ENCODE measurements at places on chromosomes 5 and 9.

GRCh38 chr9:129416821-129417539 is 203.9 kb downstream of the C9orf50 start:
- DNase-seq: no peak

GRCh38 chr5:151081431-151082281 is 822 bp upstream of the TNIP1 start:
- no peak for DNase-seq

DNA sequence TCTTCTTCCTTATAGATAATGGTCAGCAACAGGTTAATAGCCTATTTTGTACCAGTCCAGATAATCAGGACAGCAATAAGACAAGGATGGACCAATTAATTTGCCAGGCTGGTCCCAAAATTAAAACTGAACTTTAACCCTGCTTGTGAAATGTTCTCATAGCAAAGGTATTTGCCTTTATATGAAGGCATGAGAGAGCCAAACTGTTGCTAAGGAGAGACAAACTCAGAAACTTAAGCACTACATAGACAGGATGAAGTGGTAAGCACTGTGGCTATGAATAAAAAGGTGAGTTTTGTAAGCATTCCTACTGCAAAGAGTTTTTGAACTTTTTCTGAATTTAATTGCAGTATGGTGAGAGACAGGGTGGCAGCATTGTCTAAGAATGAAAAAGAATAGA is 174.7 kb upstream of the PPP1R2B start:
- no peak for DNase-seq

- DNase-seq: no peak
These were observed 102.7 kb downstream of the EFNA5 start for GRCh38 chr5:107567901-107568671.

GRCh38 chr5:150052226-150052955 is 34.0 kb downstream of the CSF1R start:
- DNase-seq: no peak

- DNase-seq: no peak
These were observed 383.4 kb downstream of the TMEM38B start for GRCh38 chr9:106077731-106078130.

DNA sequence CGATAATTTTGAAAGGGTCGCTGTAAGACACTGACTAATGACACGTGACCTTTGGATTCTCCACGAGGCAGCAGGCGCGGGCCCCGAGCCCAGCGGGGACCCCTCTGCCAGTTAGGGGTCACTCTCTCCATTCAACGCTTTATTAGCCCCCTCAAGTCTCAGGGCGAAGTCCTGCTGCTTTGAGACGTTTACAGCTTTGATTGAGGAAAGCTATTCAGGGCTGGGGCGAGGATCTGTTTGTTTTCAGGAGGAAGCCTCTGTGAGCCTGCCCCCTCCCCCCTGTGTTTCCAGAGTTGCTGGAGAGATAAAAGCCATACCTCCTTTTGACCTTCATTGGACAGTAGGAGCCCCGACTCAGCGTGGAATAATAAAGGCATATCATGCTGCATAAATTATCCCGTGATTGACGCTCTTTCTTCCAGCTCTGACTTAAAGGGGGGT is 31.4 kb upstream of the MSX2 start:
- DNase-seq: no peak

DNA sequence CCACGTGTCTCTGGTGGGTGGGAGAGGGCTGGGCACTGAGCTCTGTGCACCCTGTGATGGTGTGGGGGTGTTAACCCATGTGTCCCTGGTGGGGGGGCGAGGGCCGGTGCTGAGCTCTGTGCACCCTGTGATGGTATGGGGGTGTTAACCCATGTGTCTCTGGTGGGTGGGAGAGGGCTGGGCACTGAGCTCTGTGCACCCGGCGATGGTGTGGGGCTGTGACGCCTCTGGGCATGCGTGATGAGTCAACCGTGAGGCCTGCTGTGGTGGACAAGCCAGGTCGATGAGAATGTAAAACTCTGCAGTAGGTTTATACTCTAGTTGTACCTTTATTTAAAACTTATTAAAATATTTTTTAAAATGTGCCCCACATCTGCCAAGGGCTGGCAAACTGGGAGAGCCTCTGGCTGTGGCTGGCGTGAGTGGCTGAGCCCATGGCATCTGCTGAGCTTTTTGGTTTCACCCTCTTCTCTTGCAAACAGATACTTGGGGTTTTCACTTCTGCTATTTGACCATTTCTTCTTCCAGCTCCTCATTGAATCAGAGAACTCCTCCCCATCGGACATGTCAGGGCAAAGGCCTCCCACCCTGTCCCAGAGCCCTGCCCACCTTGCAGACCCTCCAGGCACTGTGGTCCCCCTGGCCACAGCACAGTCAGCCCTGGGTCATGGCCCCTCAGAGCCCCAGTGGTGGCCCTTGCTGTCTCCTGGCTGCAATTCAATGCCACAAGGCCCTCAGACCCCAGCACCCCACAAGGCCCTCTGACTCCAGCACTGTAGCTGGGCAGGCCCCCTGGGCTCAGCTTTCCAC is 18.5 kb upstream of the EXOC3 start:
- no peak for DNase-seq

DNA sequence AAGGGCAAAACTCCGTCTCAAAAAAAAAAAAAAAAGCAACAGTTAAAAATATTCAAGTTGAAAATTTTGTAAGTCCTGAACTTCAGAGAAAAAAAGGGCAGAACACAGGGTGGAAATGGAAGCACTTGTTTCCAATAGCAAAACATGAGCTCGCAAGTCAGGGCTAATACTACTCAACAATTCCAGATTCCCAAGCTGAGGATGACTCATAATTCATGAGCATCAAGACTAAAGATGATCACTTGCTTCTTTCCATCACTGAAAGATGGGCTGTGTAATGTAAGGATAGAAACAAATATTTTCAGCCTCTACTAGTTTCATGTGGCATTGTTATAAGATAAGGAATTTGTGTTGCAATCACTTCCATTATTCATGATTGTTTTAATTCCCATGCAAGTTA is 33.5 kb upstream of the FST start:
- no peak for DNase-seq

DNA sequence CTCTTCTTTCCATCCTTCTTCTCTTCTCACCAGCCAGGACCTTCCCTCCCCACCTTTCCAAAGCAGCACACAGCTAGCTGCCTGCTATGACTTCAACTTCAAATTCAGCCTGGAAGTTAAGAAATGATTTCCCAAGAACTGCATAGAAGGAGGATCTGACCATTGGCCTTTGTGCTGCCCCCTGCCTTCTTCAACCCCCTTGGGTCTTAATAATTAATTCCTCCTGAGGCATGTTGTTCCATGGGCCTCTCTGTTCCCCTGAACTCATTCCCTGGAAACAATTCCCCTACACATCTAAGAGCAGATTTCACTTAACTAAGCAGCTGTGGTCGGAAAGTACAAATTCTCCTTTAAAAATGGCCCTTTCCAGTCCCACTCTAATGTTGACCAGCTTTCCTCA is 62.4 kb downstream of the ADAMTS12 start:
- DNase-seq: no peak

- no peak for DNase-seq
These were observed 77.8 kb downstream of the CDH10 start for GRCh38 chr5:24566933-24567332.

GRCh38 chr5:64690104-64690416 is 243 bp upstream of the SHISAL2B start:
- no peak for DNase-seq

DNA sequence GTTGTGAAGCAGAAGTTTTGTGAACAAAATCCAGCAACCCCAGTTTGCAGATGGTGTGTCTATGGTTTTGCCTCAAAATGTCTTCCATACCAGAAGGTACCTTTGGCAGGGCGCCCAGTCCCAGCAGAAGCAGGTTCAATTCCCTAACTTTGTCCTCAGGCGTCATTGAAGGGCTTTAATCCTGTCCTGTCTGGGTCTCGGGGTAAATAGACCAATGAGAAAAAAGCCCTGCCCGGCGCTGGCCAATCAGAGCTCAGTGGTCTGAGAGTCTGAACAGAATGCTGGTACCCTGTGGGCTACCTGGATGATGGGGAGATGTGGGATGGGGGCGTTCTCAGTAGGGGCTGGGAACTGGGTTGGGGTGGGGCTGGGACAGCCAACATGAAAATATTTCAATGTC is 6.2 kb upstream of the ST6GALNAC4 start:
- DNase-seq: no peak

GRCh38 chr5:77642738-77643653 is 4.5 kb upstream of the OTP start:
- DNase-seq: no peak
